ENCODE measurements at places on chromosomes 12 and 14. TPM values are rescaled to one million over a fixed set of nuclear protein-coding genes. Genes with fewer than 3 reads are reported as not detected.

PAX9 gene
- 8.6 TPM for total RNA-seq

NGB gene
- total RNA-seq, result not detected

KRT74 gene
- not detected for total RNA-seq

TDRD9 gene
- under 0.01 TPM for total RNA-seq

TEX52 gene
- not detected for total RNA-seq

CD27 gene
- not detected for total RNA-seq

CLEC4D gene
- total RNA-seq, result not detected

DEPDC4 gene
- total RNA-seq, result 1.0 TPM

C12orf54 gene
- total RNA-seq, result 3.5 TPM

KRT78 gene
- 6.2 TPM for total RNA-seq

ANO2 gene
- 0.28 TPM for total RNA-seq

SLC17A8 gene
- total RNA-seq, result not detected

ABCD2 gene
- not detected for total RNA-seq

FGF23 gene
- not detected for total RNA-seq

B4GALNT1 gene
- total RNA-seq, result 0.07 TPM

OTOGL gene
- not detected for total RNA-seq

ARHGAP9 gene
- total RNA-seq, result not detected

KRT73 gene
- not detected for total RNA-seq

FSCB gene
- total RNA-seq, result not detected

SYT1 gene
- 0.14 TPM for total RNA-seq

IL31 gene
- not detected for total RNA-seq

ESR2 gene
- total RNA-seq, result 0.07 TPM

TMEM132C gene
- total RNA-seq, result not detected

PTCSC3 gene
- not detected for total RNA-seq

TAS2R42 gene
- total RNA-seq, result not detected

TMEM229B gene
- 4.8 TPM for total RNA-seq

AGAP2 gene
- 0.07 TPM for total RNA-seq

DPF3 gene
- 0.07 TPM for total RNA-seq

RHOJ gene
- not detected for total RNA-seq

GLRX5 gene
- 57.8 TPM for total RNA-seq

GLI1 gene
- 0.14 TPM for total RNA-seq

OR2AP1 gene
- not detected for total RNA-seq

All from nasal cavity respiratory epithelium epithelial cell of viscerocranial mucosa (primary cell).